Neural crest cell (in vitro differentiated cells): ENCODE measurements at places on chromosomes 7 and 10. TPM values are rescaled to one million over a fixed set of nuclear protein-coding genes. Genes with fewer than 3 reads are reported as not detected.
A peak's percentile ranks its signal among the peaks of the same experiment; 100 is the strongest.

- H3K27ac ChIP-seq, result no peak overlapping the region
- H3K4me1 ChIP-seq, result peaks cover 4% of the 10 kb centered on the region
- no peak for DNase-seq
- no peak overlapping the region for H3K4me3 ChIP-seq
These were observed 130.3 kb downstream of the ST7 start for GRCh38 chr7:117083648-117084047.

GRCh38 chr10:122264436-122264835 is 6.7 kb upstream of the BTBD16 start:
- peaks cover 41% of the 10 kb centered on the region for H3K36me3 ChIP-seq
- no peaks in the 10 kb centered on the region for H3K27me3 ChIP-seq
- H3K4me1 ChIP-seq, result peaks cover 8% of the 10 kb centered on the region
- H3K27ac ChIP-seq, result no peak overlapping the region
- DNase-seq, result no peak
- no peak overlapping the region for H3K4me3 ChIP-seq

GRCh38 chr10:33939892-33940291 is 605.4 kb upstream of the NRP1 start:
- no peak overlapping the region for H3K4me3 ChIP-seq
- H3K27me3 ChIP-seq, result no peaks in the 10 kb centered on the region
- no peak for DNase-seq

- H3K27ac ChIP-seq, result no peak overlapping the region
- no peaks in the 10 kb centered on the region for H3K27me3 ChIP-seq
- peaks cover 11% of the 10 kb centered on the region for H3K4me1 ChIP-seq
- no peaks in the 10 kb centered on the region for H3K36me3 ChIP-seq
- no peak for DNase-seq
These were observed 54.0 kb upstream of the LRRC18 start for GRCh38 chr10:48993627-48994026.

- DNase-seq, result no peak
- no peaks in the 10 kb centered on the region for H3K27me3 ChIP-seq
- H3K27ac ChIP-seq, result no peak overlapping the region
- H3K4me1 ChIP-seq, result peaks cover 6% of the 10 kb centered on the region
These were observed 12.6 kb upstream of the NFKB2 start for GRCh38 chr10:102382871-102383270.

- H3K27me3 ChIP-seq, result no peaks in the 10 kb centered on the region
- peaks cover 29% of the 10 kb centered on the region for H3K4me1 ChIP-seq
- H3K36me3 ChIP-seq, result no peaks in the 10 kb centered on the region
- no peak overlapping the region for H3K27ac ChIP-seq
- H3K4me3 ChIP-seq, result no peak overlapping the region
These were observed 192.2 kb downstream of the CUX1 start for GRCh38 chr7:102009628-102010027.

DNA sequence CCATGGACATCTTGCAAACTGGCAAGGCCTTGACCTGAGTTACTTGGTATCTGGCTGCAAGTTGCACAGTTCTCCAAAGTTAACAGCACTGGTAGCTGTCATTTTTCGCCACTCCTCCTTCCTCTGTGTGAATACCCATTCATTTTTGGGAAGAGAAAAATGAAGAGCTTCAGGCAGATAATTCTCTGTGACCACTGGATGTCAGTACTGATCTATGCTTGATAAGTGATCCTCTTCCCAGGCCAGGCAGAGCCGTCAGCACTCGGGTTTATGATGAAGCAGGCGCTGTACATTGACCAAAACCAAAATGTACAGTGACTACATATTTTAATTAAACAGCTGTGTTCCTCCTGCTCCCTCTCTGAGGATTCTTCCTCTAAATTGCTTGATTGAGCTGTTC is 55.9 kb upstream of the PDZD8 start:
- H3K4me3 ChIP-seq, result no peak overlapping the region
- H3K4me1 ChIP-seq, result no peaks in the 10 kb centered on the region
- no peak overlapping the region for H3K27ac ChIP-seq
- H3K36me3 ChIP-seq, result no peaks in the 10 kb centered on the region
- DNase-seq, result no peak
- peaks cover 9% of the 10 kb centered on the region for H3K27me3 ChIP-seq

DNA sequence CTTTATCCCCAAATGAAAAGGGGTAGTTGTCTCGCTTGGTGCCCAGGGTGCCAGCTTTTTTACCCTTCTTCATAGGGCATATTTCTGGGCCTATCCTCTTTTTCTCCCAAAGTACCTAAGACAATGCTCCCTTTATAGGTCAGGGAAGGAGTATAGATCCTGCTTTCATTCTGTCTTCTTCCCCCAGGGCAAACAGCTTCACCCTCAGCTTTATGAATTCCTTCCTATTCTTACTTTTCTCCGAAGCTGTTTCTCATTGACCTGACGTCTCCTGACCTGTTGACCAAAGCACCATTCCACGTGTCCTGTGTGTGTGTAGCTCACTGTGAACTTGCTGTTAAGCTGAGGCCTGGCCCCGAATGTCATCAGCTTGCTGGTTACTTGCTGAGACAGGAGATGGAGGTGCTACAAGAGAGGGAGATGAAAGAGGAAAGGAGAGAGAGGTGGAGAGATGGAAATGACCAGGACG is 48.9 kb downstream of the PYROXD2 start:
- H3K27ac ChIP-seq, result peak overlapping the region; percentile 90
- no peaks in the 10 kb centered on the region for H3K27me3 ChIP-seq
- H3K4me1 ChIP-seq, result peaks cover 44% of the 10 kb centered on the region
- DNase-seq, result no peak
- no peak overlapping the region for H3K4me3 ChIP-seq
- no peaks in the 10 kb centered on the region for H3K36me3 ChIP-seq

Gene RPEL1
- not detected in 2 replicates for total RNA-seq

Gene LRRC17
- total RNA-seq, result 34.9 and 35.8 TPM in 2 replicates
